ENCODE measurements at places on chromosomes 7 and 10.
A peak's percentile ranks its signal among the peaks of the same experiment; 100 is the strongest.

GRCh38 chr7:112448891-112449290, 1.4 kb upstream of the IFRD1 start:
- DNase-seq = no peak

GRCh38 chr10:121104476-121105111, 253.4 kb downstream of the WDR11 start:
- DNase-seq = no peak

DNA sequence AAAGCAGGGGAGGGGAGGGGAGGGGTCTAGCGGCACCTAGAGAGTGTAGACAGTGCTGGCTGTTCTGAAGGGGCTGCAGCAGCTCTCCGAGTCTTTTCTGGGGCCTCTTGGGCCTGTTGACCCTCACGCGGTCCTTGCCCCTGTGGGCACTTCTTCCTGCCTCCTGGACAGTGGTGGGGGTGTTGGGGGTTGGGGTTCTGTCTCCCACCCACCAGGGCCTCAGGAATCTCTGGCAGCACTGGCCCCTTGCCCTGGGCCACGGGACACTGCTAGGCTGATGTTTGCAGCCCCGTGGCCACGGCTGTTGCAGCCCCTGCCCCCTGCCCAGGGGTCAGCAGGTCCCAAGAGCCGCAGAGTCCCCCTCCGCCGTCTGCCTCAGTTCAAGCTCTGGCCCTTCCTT, 68.9 kb upstream of the INPP5A start:
- no peak for DNase-seq

DNA sequence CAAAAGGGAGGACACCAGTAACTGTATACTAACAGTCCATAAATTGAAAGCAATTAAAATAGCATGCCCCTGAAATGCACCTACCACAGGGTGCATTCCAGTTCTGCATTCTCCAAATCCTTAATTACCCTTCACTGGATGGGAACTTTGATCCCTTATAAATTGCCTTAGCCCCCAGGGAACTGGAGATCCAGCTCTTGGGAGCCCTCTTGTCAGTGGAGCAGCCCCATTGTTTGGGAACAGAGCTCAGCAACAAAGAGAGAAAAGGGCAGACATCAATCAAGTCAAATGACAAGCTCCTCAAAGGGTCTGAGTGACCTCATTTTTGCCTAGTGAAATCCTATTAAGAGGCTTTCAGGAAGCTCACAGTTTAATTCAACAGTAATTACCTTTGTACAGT, 472.6 kb downstream of the XPNPEP1 start:
- no peak for DNase-seq

- no peak for DNase-seq
These were observed 1.7 kb upstream of the MRPS24 start for GRCh38 chr7:43871064-43871463.

GRCh38 chr10:118241229-118242137, 100.6 kb downstream of the FAM204A start:
- DNase-seq = peak; percentile 31

DNA sequence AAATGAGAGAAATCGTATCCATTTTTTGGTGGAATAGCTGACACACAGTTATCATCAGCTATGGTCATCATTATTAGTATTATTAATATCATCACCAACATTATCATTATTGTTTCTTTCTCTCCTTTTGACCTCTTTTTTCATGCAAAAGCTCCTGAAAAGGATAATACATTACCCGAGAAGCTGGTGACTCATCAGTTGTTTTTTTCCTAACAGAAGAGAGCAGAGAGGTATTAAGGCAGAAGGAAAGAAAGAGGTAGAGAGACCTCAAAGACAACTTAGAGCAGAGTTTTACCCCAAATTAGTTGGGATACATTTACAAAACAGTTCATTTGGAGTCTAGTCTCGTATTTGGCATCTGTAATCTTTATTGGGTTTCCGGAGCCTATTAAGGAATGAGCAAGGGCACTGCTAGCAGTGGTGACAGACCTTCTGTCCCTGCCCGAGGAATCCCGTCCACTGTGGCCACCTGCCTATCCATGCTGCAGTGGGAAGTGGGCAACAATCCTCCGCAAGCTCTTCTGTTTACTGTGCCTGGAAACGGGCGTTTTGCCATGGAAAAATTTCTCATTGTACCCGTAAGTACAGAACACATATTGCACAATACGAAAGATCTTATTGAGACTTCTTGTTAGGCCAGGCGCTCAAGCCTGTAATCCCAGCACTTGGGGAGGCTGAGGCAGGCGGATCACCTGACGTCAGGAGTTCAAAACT, 170.0 kb upstream of the MKLN1 start:
- DNase-seq = no peak

GRCh38 chr10:119449760-119450461, 92.6 kb downstream of the RGS10 start:
- peak; percentile 18 for DNase-seq

DNA sequence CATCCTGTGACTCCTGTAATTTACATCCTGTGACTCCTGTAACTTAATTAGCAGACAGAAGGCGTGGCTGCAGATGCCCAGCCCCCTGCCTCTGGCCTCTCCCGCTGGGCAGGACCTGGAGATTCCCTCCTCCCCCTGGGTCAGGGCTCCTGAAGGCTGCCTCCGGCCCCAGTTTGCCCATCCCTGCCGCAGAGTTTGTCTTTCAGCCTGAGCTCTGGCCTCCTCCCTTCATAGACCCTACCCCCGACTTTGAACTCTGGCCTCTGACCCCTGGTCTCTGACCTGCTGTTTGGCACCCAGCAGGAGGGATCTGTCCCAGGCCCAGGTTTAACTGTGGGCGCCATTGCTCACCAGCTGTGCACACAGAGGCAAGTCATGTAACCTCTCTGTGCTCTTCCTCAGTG, 45.6 kb downstream of the ELFN1 start:
- no peak for DNase-seq

DNA sequence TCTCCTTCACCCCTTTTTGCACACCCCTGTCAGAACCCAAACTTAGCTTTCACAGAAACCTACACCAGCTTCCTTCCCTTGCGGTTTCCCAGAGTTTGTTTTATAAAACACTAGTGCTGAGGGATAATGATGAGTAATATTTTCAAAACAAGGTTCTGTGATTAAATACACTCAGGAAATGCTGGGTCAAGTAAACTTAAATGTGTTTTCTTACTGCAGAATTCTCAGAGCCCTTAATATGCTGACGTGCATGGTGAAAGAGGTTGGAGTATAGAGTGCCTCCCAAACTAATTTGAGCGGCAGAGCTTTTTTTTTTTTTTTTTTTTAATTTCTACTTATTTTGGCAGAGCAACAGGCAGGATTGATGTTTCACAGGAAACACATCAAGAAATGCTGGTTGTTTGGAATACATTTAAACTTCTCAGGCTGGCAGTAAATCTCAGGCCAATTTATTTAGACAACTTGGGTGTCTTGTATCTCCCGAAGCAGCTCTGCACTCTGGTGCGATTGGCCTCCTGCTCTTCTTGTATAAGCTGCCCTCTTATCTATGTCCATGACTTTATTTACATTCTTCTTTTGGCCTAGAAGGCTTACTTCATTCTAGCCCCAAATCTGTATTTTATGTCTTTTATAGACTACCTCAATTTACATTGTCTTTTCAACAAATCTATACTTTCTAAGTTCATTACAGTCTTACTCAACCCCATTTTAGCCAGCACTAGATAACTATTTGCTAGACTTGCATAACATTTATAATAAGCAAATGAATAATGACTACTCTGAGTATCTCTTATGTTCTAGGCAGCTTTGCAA, 165.4 kb downstream of the BMPER start:
- DNase-seq = no peak

DNA sequence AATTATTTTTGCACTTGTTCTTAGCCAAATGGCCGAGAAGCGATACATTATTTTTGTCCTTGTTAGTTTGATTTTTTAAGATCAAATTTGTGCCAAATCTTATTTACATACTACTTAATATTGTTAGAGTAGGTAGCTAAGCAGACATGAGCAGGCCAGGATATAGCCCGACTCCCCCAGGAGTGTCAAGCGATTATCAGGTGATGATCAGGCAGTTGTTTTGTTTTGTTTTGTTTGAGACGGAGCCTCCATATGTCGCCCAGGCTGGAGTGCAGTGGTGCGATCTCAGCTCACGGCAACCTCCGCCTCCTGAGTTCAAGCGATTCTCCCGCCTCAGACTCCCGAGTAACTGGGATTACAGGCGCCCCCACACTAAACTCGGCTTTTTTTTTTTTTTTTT, 71.1 kb downstream of the LYZL2 start:
- no peak for DNase-seq

GRCh38 chr10:35020481-35020880, 69.7 kb downstream of the CUL2 start:
- DNase-seq = no peak

DNA sequence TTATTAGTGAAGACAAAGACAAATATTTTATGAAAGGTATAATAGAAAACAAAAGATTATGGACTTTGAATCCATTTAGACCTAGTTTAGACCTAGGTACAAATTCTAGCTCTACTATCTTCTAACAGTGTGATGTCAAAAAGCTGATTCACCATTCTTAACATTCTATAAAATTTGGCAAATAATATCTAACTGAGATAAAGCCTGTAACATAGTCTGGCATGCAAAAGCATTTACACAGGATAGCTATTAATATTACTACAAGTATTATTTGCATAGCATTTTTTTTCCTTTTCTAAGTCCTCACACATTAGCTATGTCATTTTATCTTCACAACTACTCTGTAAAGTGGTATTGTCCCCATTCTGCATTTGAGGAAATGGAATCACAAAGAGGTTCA, 179.6 kb upstream of the LRRTM3 start:
- DNase-seq = no peak

DNA sequence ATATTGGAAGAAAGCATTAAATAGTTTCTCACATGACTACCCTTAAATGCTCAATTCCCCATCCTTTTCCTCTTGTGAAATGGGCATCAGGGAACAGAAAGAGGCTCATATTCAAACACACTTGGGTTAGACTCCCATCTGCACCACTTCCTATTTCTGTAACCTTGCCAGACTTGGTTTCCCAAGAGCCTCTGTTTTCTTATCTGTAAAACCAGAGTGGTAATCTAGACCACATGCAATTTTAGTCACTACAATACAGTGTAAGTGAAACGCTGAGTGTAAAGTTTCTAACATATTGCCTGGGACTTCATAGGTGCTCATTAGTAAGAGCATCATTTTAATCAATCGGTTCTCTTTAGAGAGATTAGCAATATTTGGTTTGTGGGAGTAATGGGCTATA, 136.3 kb downstream of the SORCS1 start:
- DNase-seq = no peak

DNA sequence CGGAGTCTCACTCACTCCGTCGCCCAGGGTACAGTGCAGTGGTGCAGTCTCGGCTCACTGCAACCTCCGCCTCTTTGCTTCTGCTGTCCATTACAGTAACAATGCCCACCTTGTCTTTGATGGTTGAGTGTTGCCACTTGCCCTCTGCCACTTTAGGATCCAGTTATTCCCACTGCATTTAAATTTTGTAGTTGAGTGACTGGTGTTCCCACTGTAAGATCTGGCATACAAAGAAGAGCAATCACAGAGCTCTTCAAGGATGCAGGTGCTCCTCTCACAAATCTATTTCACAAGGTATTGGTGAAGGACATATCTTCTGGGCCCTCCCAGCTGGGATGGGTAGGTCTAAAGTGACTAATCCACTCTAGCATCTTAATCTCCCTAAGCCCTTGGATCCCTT, 12.6 kb downstream of the PTER start:
- DNase-seq = no peak

- DNase-seq = no peak
These were observed 138.4 kb downstream of the MDFIC start for GRCh38 chr7:115060095-115060870.

DNA sequence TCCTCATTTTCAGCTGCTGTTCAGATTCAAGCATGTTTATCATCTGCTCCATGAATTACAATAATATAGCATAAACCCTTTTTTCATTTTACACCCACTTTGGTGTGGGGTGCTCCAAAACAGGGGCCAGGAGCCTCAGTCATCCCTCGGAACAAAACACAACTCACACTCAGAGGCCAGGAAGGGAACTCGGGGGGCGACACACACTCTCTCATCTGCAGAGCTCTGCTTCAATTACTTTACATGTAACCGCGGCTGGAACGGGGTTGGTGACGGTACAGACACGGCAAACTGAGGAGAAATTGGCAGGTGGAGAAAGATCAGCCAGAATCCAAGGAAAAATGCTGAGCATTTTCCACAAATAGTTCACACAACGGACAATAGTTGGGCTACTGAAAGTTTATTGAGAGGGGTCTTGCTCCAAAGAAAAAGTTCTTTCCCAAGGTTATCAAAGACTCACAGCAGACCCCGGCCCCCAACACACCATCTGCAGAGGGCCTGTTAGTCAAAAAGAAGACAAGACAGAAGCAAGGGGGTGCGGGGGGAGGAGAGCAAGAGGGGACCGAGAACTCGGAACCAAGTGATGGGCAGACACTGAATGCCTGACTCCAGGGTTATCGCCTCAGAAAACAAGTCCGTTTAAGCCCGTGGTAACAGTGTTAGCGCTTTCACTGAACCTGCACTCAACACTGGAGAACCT, 20.5 kb downstream of the DIP2C start:
- no peak for DNase-seq

- no peak for DNase-seq
These were observed 47.4 kb downstream of the TNS3 start for GRCh38 chr7:47534322-47535034.

GRCh38 chr10:1156616-1156886, 100.4 kb downstream of the WDR37 start:
- no peak for DNase-seq

GRCh38 chr7:48087349-48087748, 1.7 kb upstream of the UPP1 start:
- no peak for DNase-seq

DNA sequence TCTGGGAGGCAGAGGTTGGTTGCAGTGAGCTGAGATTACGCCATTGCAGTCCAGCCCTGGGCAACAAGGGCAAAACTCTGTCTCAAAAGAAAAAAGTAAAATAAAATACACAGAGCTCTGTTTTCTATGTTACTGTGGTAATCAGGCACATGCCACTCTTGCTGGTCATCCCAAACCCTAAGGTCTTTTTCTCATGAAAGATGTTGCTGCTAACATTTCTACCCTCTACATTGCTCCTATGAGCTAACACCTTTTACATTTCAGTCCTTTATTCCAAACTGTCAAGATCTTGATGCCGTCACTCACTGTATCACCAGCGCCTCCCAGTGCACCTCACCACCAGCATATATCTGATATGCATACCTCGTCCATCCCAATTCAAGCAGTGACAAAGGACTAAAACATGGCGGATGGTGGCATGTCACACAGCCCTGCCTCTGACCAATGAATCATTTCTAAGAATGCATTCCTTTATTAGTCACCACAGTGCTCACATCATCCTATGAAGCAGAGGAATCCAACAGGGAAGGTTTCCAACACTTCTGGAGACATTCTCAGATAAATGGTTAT, 4.3 kb downstream of the DAGLB start:
- peak; percentile 78 for DNase-seq

DNA sequence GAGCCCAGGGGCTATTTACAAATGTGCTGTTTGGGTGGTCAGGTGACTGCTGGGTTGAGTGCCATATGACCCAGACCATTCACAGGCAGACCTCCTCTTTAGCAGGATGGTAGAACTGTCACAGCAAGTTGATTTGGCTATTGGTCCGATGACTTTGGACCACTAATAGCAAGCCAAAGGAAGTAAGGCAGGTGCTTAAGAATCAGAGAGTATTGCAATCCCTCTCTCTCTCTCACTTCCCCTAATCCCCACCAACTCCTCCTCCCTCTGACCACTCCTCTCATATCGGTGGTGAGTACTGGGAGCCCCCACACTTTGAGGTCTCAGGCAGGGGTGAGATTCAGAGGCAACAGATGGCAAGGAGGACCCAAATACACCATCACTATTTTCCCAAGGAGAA, 165.3 kb downstream of the TRIL start:
- no peak for DNase-seq

- DNase-seq = peak; percentile 4
These were observed 621 bp upstream of the FAM13C start for GRCh38 chr10:59362959-59363381.
